ENCODE measurements at places on chromosomes 11 and 22.

DNA sequence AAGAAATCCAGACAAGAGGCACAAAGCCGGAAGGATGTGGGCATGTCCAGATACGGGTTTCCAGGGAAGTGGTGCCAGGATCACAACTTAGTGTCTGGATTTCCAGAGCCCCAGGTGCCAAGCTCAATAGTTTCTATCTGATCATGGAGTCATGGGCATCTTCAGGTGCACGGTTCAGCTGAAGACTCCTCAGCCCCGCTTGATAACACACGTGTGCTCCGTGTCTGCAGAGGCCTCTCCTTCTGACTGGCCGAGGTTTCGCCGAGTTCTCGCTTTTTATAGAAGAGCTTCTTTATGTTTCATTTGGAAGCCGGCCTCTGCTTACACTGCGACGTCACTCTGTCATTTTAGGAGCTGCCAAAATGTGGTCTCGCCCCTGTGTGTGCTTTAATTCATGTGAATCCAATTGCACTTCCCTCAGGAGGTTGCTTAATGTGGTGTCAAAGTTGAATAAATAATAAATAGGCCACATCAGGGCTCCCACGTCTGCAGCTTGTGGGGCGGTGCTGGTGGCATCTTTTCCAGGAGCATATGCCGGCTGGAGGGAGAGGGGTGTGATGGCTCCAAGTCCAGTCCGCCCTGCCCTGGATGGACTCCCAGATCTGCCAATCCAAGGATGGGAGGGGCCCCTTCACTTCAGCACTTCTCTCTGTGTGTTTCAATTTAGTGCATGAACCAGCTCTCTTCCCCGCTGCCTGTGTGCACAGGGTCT is 1410.8 kb downstream of the TBC1D22A start:
- DNase-seq, result no peak

GRCh38 chr22:26461188-26461810 is 22.3 kb downstream of the HPS4 start:
- DNase-seq, result peak; percentile 44

GRCh38 chr11:133920109-133920990 is 36.4 kb downstream of the IGSF9B start:
- no peak for DNase-seq

GRCh38 chr11:92886243-92886905 is 83.1 kb upstream of the MTNR1B start:
- no peak for DNase-seq

- DNase-seq, result no peak
Measured at GRCh38 chr11:64347193-64347867, 7.3 kb downstream of the CCDC88B start.

GRCh38 chr22:43832393-43833265 is 20.5 kb upstream of the EFCAB6 start:
- DNase-seq, result no peak

DNA sequence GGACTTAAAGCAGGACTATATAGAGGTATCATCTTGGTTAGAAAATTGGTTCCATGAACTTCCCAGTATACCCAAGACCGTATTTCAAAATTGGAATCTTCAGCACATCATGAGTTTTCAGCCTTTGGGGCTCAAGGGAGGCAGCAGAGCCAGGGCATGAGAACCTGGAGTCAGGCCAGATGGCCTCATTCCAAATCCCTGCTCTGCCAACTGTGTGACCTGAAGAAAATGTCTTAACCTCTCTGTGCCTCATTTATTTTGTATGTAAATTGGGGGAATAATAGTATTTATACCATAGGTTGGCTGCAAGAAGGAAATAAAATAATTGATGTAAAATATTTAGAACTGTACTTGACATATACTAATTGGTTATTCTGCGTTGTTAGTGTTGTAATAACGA is 987.6 kb downstream of the TBC1D22A start:
- no peak for DNase-seq

DNA sequence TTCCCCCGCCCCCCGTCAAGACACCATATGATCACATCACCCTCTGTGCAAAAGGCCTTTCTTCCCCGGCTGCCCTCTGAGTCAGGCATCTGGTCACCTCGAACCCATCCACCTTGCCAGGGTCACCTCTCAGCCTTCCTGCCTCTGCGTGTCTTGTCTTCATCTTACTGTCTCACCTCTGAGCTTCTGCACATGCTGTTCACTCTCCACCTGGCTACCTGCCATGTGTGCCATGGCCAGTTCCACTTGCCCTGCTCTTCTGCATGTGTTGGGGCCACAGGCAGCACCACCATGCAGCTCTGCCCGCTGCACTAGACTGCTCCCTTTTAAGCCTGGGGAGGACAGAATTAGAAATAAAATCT is 9.8 kb downstream of the ZNF74 start:
- peak; percentile 3 for DNase-seq

GRCh38 chr11:57301711-57302423 is 22.9 kb downstream of the TNKS1BP1 start:
- no peak for DNase-seq

DNA sequence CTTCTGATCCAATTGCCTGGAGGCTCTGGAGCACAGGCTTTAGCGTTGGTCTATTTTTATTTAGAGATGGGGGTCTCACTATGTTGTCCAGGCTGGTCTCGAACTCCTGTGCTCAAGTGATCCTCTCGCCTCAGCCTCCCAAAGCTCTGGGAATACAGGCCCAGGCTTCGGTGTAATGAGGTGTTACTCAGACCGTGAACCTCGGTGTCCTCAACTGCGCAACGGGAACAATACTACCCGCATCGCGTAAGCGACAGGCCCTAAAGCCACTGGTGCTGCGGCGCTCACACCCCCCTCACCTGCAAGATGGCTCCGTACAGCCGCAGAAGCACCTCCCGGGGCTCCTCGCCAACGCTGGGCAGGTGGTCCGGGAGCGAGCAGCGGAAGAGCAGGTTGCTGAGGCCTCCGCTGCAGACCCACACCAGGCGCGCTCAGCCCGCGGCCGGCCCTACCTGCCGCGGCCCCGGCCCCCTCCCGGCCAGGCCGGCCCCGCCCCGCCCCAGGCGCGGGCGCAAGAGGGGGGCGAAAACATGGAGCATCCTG is 628 bp downstream of the CHKB start:
- DNase-seq, result no peak

DNA sequence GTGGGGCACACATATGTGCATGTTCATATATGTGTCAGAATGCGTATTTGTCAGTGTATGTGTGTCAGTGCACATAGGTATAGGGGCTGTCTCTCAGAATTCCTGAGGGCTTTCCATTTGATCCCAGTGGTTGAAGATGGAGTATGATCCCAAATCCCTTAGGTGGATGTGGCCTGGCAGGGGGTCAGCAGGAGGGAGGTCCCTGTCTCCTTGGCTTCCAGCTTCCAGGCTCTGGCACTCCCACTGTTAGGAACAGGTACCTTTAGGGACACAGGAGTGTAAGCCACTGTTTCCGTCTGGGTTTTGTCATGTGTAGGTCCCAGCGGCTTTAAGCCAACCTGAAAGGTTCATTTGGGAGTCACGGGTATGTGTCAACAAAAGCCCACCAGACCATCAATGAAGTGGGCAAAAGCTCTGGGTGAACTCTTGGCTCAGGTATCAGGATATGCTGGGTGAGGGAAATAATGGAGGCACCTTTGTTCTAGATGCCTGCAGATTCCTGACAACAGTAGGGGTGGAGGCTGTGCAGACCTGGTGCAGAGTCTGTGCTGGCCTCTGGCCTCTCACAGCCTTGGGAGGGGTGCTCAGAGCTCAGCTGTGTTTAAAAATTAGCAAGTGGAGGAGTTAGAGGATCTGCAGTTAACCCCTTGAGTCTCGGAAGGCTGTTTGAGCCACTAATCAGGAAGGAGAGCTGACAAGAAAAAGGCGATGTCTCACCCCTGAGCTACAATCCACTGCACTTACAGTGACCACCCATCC is 9.0 kb downstream of the KCNQ1OT1 start:
- no peak for DNase-seq

GRCh38 chr11:26753723-26754504 is 32.1 kb upstream of the SLC5A12 start:
- DNase-seq, result no peak

DNA sequence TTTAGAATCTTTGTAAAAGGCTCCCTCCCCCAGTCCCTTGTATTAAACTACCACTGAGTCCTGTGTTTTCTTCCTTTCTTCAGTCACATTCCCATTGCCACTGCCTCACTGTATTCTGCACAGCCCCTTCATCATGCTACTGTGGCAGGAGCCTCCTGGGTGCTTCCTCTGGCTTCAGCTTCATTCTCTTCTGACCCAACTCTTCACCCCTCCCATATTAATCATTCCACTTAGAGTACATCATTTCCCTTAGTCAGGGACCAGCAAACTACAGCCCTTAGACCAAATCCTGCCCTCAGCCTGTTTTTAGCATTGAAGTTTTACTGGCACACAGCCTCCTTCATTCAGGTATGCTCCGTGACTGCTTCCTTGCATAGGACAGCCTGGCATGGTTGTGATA is 127.7 kb upstream of the MTNR1B start:
- no peak for DNase-seq

GRCh38 chr11:112731538-112731937 is 229.7 kb upstream of the NCAM1 start:
- no peak for DNase-seq

GRCh38 chr11:72439455-72439854 is 5.1 kb upstream of the CLPB start:
- no peak for DNase-seq

- no peak for DNase-seq
Measured at GRCh38 chr11:9020916-9021315, 17.1 kb upstream of the NRIP3 start.

GRCh38 chr22:47073075-47073474 is 310.6 kb downstream of the TBC1D22A start:
- DNase-seq, result no peak

- no peak for DNase-seq
Measured at GRCh38 chr22:26985206-26985605, 327.8 kb downstream of the MIAT start.

GRCh38 chr11:134951305-134951700 is 539.3 kb upstream of the B3GAT1 start:
- DNase-seq, result no peak

DNA sequence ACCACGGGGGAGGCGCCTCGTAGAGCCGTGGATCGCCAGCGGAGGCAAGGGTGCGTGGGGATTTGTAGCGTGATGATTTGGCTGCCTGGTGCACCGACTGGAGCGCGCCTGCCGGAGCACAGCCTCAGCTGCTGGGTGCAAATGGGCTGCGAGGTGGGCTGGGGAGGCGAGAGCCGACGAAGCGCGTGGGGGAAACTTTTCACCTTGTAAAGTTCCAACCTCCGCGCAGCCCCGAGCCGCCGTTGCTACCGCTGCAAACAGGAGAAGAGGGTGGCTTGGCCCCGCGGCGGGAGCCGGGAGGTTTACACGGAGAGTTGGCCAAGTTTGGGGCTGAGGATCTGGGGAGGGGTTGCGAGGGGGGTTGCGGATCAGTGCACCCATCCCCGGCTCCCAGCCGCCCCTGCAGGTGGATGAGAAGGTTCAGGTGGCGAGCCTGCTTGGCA is 528 bp downstream of the FAT3 start:
- DNase-seq, result no peak

GRCh38 chr11:86983021-86983488 is 27.9 kb upstream of the FZD4 start:
- DNase-seq, result no peak

- no peak for DNase-seq
Measured at GRCh38 chr11:76604626-76605241, 65.8 kb downstream of the LRRC32 start.

GRCh38 chr22:29074276-29074772 is 1.5 kb downstream of the KREMEN1 start:
- DNase-seq, result no peak

DNA sequence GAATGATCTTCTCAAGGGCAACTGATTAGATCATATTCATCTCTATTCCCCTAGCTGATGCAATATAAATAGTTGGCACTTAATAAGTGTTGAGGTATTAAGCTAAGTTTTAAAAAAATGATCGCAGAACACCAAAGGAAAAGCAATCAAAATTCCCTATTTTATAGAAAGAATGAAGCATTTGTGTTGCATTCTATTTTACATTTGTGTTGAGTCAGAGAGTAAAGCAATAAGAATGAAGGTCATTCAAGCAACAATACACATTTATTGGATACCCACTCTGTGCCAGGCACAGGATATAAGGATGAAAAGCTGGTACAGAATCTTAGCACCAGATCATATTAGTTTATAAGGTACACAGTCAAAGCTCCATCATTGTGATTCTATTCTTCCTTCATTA is 686.4 kb upstream of the CCDC90B start:
- no peak for DNase-seq

DNA sequence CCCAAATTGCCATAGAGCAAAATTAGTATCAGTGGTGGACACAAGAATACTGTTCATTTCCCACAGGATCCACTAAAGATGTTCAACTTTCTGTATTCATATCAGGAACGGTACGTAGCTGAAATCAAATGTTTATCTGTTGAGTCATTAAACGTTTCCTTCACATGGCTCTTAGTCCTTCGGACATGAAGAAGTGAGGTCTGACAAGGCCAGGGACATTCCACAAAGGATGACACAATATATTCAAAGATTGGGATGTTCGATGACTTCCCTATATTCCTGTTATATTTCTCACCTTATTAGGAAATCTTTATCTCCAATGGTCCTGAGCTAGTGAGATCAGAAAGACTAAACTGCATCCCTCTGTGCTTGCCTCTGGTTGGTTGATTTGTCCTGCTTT is 129.0 kb downstream of the ETS1 start:
- no peak for DNase-seq

DNA sequence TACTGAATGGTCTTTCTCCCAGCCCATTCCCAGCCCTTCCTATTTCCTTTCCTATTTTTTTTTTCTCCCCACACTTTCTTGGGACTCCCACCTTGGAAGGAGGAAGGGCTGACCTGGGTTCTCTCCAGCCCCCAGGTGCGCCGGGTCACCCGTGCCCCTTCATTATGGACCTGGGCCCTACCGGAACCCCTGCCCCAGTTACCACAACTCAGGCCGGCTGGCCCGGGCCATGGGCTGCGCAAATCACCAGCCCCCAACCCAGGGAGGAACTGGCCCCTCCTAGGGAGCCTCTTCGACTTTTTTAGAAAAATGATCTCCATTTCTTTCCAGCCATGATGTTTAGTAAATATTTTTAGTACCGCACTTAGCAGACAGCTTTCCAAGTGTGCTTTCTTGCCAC is 62.2 kb downstream of the MORC2 start:
- no peak for DNase-seq

DNA sequence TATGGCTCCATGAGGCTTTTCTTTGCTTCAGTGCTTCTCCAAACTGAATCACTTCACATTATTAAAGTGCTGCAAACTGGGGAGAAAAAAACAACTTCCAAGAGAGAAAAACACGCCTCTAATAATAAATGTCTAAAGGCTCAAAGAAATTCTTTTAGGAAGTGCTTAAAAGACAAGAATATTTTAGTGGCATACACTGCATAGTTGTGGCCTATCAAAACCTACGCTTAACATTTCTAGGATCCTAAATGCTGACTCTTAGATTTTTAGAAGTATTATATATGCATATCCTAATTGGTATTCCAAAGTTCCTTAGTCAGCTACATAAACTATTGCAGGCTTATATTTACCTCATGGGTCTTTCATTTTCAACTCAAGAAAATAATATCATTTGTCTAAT is 879.0 kb upstream of the CCDC90B start:
- DNase-seq, result no peak

Data from activated naive CD4-positive, alpha-beta T cell treated with anti-CD3 and anti-CD28 coated beads, Interleukin-2, amount 50 U/mL, for 72 hours (primary cell).